ENCODE measurements at places on chromosomes 1 and 21. TPM values are rescaled to one million over a fixed set of nuclear protein-coding genes. Genes with fewer than 3 reads are reported as not detected.

The WDR3 gene
- 31.2 TPM for total RNA-seq

The PRDM16 gene
- total RNA-seq: 1.1 TPM

The DNAJC28 gene
- total RNA-seq: 1.7 TPM

The TBCE gene
- total RNA-seq: 39.5 TPM

The EPS15 gene
- total RNA-seq: 84.8 TPM

The STIL gene
- total RNA-seq: 4.2 TPM

The SPRR5 gene
- not detected for total RNA-seq
